ENCODE measurements at places on chromosomes 12 and 14. TPM values are rescaled to one million over a fixed set of nuclear protein-coding genes. Genes with fewer than 3 reads are reported as not detected.
A peak's percentile ranks its signal among the peaks of the same experiment; 100 is the strongest.

Gene PPP1R13B
- total RNA-seq, result 19.0 TPM

- no peak for DNase-seq
- H3K27me3 ChIP-seq, result no peaks in the 10 kb centered on the region
Measured at GRCh38 chr12:75341873-75342272, 7.4 kb downstream of the GLIPR1L1 start.

- peaks cover 10% of the 10 kb centered on the region for H3K4me1 ChIP-seq
- H3K27me3 ChIP-seq, result no peaks in the 10 kb centered on the region
- no peaks in the 10 kb centered on the region for H3K36me3 ChIP-seq
- H3K4me3 ChIP-seq, result no peak overlapping the region
- H3K27ac ChIP-seq, result peak overlapping the region; percentile 54
- DNase-seq, result no peak
Measured at GRCh38 chr12:13198876-13199275, 2.4 kb downstream of the EMP1 start.

DNA sequence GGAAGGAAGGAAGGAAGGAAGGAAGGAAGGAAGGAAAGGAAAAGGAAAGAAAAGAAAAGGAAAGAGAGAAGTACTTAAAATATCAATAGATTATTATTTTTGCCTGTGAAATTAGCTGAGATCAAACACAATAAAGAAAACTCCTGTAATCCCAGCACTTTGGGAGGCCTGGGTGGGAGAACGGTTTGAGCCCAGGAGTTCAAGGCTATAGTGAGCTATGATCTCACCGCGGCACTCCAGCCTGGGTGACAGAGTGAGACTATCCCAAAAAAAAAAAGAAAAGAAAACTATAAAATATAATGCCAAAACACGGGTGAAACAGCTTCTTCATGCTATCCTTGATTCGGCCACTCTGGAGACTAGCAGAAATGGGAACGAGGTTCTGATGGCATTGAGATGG lies 26.2 kb upstream of the CKAP4 start:
- no peaks in the 10 kb centered on the region for H3K4me1 ChIP-seq
- no peak overlapping the region for H3K27ac ChIP-seq
- no peaks in the 10 kb centered on the region for H3K36me3 ChIP-seq
- DNase-seq, result no peak
- no peak overlapping the region for H3K4me3 ChIP-seq

DNA sequence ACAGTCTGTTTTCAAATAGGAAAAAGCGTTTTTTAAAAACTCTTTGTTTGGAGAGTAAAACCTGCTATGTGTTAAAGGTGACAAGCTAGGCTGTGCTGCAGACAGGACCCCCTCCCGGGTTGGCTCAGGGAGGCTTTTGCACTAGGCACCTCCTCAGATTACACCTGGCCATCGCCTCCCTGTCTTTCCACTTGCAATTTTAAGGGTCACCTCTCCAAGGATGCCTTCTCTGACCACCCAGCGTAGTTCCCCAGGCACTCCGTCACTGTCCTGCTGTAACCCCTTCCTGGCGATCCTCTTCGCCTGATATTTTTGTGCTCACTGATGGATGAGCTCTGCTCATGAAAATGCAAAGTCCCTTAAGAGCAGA lies 80.7 kb downstream of the NTF3 start:
- no peak overlapping the region for H3K27ac ChIP-seq
- DNase-seq, result no peak
- no peaks in the 10 kb centered on the region for H3K27me3 ChIP-seq
- no peaks in the 10 kb centered on the region for H3K36me3 ChIP-seq
- H3K4me3 ChIP-seq, result no peak overlapping the region
